ENCODE measurements at places on chromosomes 4 and X. TPM values are rescaled to one million over a fixed set of nuclear protein-coding genes. Genes with fewer than 3 reads are reported as not detected.

Gene UPF3B
- 18.2 TPM for total RNA-seq

Gene CLGN
- total RNA-seq, result 5.3 TPM

Gene LIAS
- total RNA-seq, result 9.7 TPM

Gene BCORL1
- 10.5 TPM for total RNA-seq

Gene MAGEB17
- total RNA-seq, result not detected

Gene CCDC149
- 2.1 TPM for total RNA-seq

Gene SMARCA5
- 20.7 TPM for total RNA-seq

Gene DCUN1D4
- 26.2 TPM for total RNA-seq

Gene MAGEB18
- total RNA-seq, result not detected

Gene LPAR4
- not detected for total RNA-seq

Gene XK
- total RNA-seq, result 0.34 TPM

Gene GAGE1
- total RNA-seq, result not detected

Gene ASMT
- total RNA-seq, result 0.28 TPM

Gene UGT2B11
- not detected for total RNA-seq

Gene DOK7
- 0.12 TPM for total RNA-seq

Gene PPP4R3C
- total RNA-seq, result not detected

Gene SGCB
- 26.5 TPM for total RNA-seq

Gene CXCL11
- total RNA-seq, result not detected

Gene GLUD2
- total RNA-seq, result 2.4 TPM

Gene CEP135
- total RNA-seq, result 6.2 TPM

Gene TMEM271
- not detected for total RNA-seq

Gene H2BW2
- not detected for total RNA-seq
